ENCODE measurements at places on chromosomes 11 and 22. TPM values are rescaled to one million over a fixed set of nuclear protein-coding genes. Genes with fewer than 3 reads are reported as not detected.

Gene TRIM49D2
- total RNA-seq, result not detected

Gene APOA4
- not detected for total RNA-seq

GRCh38 chr22:39090426-39091064, 6.5 kb upstream of the APOBEC3H start:
- peak overlapping the region; percentile 69 for H3K4me3 ChIP-seq
- H3K36me3 ChIP-seq, result peaks cover 30% of the 10 kb centered on the region
- H3K27me3 ChIP-seq, result no peaks in the 10 kb centered on the region
- peaks cover 95% of the 10 kb centered on the region for H3K4me1 ChIP-seq
- DNase-seq, result peak; percentile 92

DNA sequence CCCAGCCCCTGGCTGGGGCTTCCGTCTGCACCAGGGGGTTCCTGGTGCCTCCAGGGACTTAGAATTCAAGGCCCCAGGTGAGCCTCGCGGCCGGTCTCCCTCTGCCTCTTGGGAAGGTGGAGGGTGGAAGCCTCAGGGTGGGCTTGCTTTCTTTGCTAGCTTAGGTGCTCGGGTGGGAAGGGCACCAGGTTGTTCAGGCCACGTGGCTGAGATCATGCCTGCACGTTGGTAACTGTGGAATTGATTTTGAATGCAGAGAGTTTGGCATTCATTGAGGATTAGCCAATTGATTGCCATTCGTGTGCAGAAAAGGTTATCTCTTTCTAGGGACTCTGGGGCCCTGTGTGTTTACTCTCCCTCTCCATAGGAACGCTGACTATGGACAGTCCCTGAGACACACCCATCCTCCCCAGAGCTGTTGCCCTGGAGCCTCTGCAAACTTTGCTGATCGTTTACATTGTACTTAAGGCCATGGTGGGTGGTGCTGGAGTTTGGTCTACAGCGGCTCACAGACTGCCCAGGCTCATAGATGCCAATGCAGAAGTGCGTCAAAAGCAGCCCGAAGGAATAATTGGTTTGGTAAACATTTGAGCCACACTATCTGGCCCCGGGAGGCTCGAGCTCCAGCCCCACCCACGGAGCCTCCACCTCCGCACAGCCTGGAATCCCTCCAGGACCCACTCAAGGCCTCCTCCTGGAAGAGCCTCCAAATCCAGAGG, 1457.7 kb downstream of the BRD1 start:
- no peak overlapping the region for H3K4me3 ChIP-seq
- H3K27ac ChIP-seq, result no peak overlapping the region
- H3K4me1 ChIP-seq, result no peaks in the 10 kb centered on the region
- no peak for DNase-seq

GRCh38 chr11:10538924-10539323, 2.1 kb downstream of the RNF141 start:
- H3K27me3 ChIP-seq, result no peaks in the 10 kb centered on the region
- no peak for DNase-seq
- H3K36me3 ChIP-seq, result no peaks in the 10 kb centered on the region
- H3K27ac ChIP-seq, result no peak overlapping the region
- no peak overlapping the region for H3K4me3 ChIP-seq

DNA sequence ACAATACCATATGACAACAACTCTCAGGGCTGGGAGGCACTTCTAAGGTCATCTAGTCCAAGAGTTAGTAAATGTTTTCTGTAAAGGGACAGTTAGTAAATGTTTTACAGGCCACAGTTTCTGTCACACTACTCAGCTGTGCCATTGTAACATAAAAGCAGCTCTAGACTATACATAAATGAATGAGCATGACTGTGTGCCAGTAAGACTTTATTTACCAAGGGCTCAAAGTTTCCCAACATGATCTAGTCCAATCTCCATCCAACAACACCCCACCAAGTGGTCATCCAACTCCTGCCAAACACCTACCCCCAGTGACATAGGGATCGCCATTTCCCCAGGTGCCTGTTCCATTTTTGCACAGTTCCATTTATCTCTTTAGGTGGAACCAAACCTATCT, 12.1 kb downstream of the SERGEF start:
- H3K4me1 ChIP-seq, result peaks cover 5% of the 10 kb centered on the region
- no peak for DNase-seq
- H3K4me3 ChIP-seq, result no peak overlapping the region
- no peak overlapping the region for H3K27ac ChIP-seq

GRCh38 chr11:126080161-126080941, 17.7 kb upstream of the CDON start:
- H3K27me3 ChIP-seq, result no peaks in the 10 kb centered on the region
- H3K4me1 ChIP-seq, result peaks cover 22% of the 10 kb centered on the region
- no peaks in the 10 kb centered on the region for H3K36me3 ChIP-seq
- no peak overlapping the region for H3K27ac ChIP-seq
- no peak overlapping the region for H3K4me3 ChIP-seq
